ENCODE measurements at places on chromosomes 16 and 17.

- no peak for DNase-seq
Measured at GRCh38 chr17:17760350-17760749, 76.4 kb downstream of the SREBF1 start.

DNA sequence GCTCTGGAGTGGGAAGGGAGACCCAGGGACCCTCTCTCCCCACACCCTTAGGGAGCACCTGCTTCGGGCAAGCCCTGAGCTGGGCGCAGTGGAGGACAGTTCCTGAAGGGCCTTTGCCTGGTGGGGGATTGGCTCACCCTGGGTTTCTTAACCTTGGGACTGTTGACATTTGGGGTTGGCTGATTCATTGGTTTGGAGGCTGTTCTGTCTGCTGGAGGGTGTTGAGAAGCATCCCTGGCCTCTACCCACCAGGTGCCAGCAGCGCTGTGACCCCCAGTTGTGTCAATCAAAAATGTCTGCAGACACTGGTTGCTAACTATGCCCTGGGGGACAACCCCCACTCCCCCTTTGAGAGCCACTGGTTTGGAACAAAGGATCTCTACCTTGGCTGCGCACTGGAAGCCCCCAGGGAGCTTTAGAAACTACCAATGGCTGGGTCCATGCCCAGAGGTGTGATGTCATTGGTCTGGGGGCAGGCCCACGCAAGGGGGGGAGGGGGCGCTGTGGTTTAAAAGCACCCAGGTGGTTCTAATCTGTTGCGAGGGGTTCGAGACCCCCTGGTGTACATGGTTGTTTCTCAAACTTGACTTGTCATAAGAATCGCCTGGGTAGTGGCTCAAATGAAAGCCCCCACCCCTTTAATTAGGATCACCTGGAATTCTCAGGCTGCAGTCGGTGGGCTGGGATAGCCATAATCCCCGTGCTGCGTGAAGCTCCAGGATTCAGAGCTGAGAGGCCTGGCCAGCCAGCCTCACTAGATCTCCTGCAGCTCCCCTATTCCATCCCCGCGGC is 151.9 kb upstream of the GSE1 start:
- no peak for DNase-seq

GRCh38 chr17:53588317-53588716 is 234.4 kb upstream of the KIF2B start:
- DNase-seq: no peak

DNA sequence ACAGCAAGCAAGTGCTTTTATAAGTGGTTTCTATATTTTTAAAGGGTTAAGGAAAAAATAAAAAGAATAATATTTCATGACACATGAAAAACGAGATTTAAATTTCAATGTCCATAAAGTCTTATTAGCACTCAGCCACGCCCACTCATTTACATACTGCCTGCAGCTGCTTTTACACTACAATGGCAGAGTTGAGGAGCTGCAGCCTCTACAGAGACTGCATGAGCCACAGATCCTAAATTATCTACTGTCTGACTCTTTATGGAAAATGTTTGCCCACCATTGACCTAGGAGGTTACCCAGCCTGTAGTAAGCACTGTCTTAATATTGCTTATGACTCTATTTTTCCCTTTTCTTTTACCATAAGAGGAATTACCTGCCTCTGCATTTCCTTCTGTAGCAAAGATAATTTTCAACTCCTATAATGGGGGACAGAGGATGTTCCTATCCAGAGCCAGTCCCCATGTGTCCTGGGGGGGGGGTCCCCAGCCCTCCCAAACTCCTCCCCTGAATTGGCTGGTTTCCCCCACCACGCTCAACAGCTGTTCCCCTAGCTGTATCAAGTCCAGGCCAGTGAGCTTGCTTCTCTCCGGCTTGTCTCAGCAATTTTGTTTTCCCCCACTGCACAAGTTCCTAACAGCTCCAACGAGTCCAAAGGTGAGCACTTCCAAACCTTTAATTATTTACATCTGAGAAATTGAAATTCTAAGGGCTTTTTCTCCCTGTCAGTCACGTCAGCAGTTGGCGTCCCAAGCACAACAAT is 139.4 kb upstream of the ERCC4 start:
- DNase-seq: no peak

DNA sequence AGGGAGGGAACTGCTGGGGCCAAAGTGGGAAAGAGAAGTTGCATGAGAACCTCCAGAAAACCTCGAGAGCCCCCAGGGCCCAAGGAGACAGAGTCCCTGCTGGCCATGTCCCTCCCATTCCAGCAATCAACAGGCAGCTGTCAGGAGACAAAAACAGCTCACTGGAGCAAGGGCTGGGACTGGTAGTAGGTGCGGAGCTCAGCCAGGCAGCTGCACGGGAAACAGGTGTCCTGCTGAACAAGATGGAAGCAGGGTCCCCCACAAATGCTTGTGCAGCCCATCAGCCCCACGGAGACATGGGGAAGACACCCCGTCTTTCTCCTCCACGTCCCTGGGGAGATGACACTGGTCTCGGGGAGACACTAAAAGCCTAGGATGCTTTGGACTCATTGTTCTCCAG is 34.5 kb downstream of the SDK2 start:
- DNase-seq: no peak

DNA sequence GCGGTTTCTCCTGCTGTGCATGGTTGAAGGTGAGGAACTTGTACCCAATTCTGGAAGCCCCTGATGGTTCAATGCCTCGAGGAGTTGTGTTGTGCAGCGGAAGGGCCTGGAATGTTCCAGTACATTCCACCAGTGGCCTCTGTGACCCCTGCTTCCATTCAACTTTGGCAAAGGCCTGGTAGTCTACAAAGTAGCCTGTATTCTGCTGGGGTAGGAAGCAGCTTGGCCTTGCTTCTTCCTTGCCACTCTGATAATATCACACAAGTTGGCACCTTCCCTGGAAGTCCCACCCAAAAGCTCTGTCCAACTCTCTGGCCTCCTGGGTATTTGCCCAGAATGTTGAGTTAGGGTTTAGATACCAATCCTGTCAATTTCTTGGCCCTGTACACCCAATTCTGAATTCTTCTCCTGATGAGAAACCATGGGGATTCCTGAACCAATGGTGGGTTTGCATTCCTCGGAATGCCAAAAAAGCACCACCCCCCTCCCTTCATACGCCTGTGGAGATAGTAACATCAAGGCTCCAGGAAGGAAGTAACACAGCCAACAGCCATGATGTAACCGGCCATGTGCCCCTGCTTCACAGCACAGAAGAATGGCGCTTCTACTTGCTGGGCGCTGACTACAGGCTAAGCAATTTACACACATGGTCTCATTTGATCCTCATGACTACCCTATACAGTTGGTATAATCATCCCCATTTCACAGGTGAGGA is 11.8 kb upstream of the FAM117A start:
- DNase-seq: no peak

All from activated naive CD4-positive, alpha-beta T cell (primary cell).